ENCODE measurements at places on chromosomes 3 and 15.

DNA sequence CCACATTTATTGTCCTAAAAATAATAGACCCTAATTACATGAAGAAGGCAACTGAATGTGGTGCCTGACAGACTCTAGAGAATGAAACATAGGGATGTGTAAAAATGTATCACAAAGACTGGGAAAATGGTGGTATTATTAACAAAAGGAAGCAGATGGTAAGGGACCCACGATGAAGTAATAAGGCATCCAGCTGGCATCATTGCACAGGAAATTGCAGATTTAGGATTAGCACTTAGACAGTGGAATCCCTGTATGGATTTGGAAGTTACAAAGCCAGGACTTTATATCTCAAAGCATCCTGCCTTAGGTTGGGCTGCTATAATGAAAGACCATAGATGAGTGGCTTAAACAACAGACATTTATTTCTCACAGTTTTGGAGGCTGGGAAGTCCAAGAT, 104.3 kb downstream of the PPM1L start:
- no peak for DNase-seq

GRCh38 chr3:52259035-52259434, 13.5 kb downstream of the PPM1M start:
- DNase-seq, result no peak

- DNase-seq, result no peak
These were observed 537.6 kb downstream of the PLOD2 start for GRCh38 chr3:145623349-145623748.

- peak; percentile 77 for DNase-seq
These were observed 148.1 kb downstream of the NEK11 start for GRCh38 chr3:131174752-131175151.

- peak; percentile 91 for DNase-seq
These were observed 152.1 kb upstream of the TBC1D5 start for GRCh38 chr3:17894434-17895060.

DNA sequence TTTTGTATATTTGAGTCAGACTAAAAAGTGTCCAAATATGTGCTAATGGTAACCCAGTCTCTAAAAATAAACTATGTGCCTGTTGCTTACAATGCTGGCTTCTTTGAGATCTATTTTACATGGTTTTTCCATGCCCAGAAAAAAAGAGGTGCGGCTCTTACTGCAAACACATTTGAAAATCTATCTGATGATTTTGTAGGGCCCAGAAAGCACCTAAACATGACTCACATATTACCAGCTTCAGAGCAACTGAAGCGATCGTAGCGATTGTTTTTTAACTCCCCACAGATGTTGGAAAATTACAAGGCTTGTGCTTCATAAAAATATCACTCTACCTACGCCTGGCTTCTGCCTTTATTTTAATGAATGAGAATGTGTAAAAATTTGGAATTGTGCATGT, 53.5 kb downstream of the SUCNR1 start:
- no peak for DNase-seq

DNA sequence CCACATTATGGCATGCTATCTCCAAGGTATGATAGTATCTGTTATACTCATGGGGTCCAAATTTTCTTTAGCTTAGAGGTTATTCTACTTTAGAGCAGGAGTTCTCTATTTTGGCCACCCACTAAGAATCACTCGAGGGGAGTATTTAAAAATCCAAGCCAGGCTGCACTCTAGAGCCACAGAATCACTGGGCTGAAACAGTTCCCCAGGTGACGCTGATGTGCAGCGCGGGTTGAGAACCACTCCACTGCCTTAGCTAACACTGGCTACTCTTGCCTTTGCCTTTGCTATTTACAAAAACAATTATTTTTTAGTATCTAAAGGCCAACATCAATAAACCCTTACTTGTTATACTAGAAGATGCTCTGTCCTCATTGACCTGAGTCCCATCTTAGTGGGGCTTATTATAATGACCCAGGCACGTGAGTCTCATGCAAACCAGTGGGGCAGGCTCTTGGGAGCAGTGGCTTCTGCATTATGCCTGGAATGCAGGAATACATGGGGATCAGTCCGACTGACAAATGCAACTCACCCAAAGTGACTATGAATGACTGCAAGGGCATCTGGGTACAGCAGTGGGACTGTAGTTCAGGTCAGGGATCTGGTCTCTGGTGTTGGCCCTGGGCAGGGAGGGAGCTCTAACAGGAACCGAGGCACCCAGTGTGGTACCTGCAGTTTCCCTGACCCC, 21.7 kb upstream of the CGNL1 start:
- DNase-seq, result no peak

DNA sequence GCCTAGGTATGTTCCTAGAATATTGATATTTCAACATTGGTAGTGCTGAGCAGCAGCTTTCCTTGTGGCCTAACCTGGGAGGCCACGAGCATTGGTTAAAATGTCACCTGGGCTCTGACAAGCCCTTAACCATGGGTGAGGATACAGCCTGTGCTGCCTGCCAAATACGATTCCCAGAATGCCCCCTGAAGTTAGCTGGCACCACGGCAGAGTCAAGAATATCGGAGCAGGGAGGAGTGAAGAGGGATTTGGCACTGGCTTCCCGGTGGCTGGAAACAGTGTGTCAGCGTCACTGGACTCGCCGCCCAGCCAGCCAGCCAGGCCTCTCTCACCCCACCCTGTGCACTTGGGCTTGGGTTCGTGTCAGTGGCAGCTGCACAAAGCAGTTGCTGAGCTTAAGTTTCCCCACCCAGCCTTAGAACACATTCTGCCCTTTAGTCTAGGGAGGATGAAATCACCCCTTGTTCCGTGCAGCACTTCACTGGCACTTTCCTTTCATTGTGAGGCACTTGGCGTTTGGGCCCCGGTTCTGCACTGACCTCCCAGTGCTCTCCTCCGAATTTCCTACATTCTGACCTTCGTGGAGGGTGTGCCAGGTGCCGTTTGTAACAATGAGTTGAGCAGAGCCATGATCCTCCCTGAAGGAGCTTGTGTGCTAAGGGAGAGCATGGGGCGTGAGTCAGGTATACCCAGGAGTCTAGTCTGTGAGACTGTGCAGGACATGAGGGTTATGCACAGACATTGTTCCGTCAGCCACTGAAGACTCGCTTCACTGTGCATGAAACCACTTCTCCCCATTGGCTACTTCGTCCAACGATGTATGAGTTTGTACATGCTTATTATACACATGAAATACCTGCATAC, 152.8 kb upstream of the BHLHE40 start:
- DNase-seq, result no peak

DNA sequence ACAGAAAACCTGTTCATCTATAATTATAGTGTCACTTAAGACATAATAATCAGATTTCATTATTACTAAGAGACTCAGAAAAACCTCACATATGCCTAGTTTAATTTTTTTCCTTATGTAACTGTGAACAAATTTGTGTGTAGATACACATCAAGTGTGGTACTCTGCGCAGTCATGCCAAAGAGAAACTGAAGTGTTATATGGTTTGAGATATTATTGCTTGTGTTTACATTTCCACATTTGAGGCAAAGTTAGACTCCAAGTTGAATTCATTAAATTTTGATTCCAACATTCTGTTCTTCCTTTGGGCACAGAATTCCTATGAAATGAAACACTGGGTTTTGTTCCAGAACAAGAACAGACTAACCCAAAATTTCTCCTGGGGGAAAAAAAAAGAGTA, 2.2 kb downstream of the MBNL1 start:
- no peak for DNase-seq

GRCh38 chr3:169295126-169295525, 368.4 kb downstream of the MECOM start:
- no peak for DNase-seq
